ENCODE measurements at places on chromosomes 7 and 10.

- no peak for DNase-seq
Measured at GRCh38 chr7:36430186-36430585, 40.5 kb downstream of the ANLN start.

- no peak for DNase-seq
Measured at GRCh38 chr7:94591176-94591575, 64.8 kb downstream of the SGCE start.

- DNase-seq: no peak
Measured at GRCh38 chr10:35564341-35564968, 40.7 kb upstream of the GJD4 start.

DNA sequence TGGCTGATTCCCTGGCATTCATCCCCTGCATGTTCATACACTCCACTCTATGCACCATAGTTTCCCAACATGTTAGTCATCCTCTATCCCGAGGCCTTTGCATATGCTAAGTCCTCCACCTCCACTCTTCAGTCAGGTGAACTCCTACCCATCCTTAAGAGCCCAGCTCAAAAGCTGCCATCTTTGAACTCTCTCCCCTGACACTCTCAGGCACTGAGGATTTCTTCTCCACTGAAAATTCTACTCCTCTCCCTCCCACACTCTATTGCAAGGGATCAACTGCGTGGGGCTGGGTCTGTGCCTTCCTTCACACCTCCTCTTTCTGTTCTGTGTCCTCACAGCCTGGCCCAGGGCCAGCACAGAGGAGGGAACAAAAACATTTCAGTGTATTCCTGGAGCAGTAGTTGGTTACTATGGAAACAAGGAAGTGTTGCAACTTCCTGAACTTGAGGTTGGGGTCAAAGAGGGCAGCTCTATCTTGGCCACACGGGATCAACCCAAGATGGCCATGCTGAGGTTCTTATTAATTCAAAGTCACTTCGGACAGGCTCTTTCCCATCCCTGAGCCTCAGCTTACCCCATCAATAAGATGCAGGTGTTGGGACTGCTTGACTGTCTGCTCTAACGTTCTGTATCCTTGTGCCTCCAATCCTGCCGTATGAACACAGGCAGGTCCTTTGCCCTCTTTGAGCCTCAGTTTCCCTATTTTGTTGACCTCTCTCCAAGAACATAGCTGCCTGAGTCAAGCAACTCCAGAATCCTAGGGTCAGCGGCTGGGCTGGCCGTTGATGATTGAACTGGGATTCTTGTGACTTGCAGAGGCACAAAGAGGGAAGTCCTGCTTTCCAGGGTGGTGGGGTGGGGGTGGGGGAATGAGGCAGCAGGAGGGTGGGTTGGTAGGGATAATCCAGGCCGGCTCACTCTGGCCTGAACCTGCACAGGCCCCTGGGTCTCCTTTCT lies 15.5 kb downstream of the ZMIZ1 start:
- no peak for DNase-seq

- DNase-seq: no peak
Measured at GRCh38 chr7:151077705-151078232, 2.8 kb downstream of the FASTK start.

DNA sequence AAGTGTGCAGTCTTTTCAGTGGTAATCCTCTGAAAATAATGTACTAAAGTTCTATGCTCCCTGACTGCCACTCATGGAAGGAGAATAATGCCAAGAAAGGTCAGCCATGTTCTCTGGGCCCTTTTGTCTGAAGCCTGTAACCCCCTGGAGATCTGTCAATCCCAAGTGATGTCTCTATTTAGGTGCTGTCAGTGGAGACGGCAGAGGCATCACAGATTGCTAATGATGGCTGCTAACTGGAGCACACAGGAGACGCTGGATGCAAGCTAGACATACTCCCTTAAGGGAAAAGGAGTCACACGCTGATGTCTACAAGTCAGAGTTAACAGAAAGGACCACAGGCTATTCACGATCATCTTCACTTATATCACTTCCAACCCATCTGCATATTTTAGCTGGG lies 118.8 kb downstream of the RSU1 start:
- no peak for DNase-seq

- no peak for DNase-seq
Measured at GRCh38 chr10:120979435-120980278, 128.5 kb downstream of the WDR11 start.

GRCh38 chr7:49885593-49886285 lies 112.3 kb downstream of the VWC2 start:
- no peak for DNase-seq

- DNase-seq: no peak
Measured at GRCh38 chr10:5892007-5892406, 2.0 kb downstream of the FBH1 start.

- no peak for DNase-seq
Measured at GRCh38 chr7:89232-90019, 102.9 kb upstream of the FAM20C start.

GRCh38 chr7:126718419-126718818 lies 534.3 kb downstream of the GRM8 start:
- no peak for DNase-seq

DNA sequence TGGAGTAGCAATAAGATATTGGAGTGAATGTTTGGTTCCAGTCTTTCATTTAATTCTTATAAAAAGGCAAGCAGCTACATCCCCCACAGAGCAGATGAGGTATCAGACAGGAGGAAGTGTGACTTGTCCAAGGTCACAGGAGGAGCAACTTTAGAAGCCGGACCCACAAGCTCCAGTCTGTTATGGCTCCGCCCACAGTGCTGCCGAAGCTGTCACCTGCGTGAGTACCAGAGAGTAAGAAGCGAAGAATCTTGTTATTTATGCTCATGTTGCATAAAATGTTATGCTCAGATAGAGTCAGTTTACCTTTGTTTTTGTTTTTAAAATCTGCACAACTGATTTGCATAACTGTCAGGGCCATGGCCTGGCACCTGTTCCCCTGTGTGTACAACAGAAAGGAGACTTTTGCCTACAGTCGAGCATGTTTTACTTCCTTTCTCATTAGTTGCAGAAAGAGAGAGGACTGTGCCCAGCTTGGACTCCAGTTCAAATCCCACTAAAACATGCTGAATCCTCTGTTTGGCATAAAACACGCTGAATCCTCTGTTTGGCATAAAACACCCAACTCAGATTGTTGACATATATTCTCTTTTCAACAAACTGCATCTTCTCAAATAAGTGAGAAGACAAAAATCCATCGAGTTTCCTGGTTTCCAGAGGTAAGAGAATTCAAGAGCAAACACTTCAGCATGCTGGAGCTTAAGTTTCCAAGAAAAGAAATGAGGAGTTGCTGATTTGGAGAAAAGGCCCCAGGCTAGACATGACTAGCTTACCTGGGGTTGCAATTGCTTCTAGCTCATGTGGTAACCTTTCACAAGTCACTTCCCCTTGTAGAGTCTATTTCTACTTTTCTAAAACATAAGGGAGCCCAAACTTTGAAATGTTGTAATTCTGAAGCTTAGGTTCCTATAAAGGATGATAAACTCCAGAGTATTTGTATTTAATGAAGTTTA lies 409.8 kb upstream of the ZMIZ1 start:
- DNase-seq: no peak

DNA sequence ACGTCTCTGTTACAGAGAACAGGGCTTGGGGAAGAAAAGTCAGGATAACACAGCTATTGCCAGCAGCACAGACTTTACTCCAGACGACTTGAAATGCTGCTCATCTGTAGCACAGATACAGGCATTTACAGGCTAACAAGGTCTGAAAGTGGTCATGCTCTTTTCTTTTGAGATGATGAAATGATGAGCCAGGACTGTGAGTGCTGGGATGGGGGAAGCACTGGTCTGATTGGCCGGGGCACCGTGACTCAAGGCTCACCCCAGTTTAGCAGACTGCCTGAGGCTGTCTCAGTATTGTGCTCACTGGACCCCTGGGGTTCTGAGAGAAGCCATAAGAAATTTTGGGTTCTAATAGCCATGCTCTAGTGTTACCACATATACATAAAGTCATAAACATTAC lies 12.4 kb downstream of the SMKR1 start:
- DNase-seq: no peak

- DNase-seq: no peak
Measured at GRCh38 chr7:1461646-1462375, 2.5 kb upstream of the MICALL2 start.

DNA sequence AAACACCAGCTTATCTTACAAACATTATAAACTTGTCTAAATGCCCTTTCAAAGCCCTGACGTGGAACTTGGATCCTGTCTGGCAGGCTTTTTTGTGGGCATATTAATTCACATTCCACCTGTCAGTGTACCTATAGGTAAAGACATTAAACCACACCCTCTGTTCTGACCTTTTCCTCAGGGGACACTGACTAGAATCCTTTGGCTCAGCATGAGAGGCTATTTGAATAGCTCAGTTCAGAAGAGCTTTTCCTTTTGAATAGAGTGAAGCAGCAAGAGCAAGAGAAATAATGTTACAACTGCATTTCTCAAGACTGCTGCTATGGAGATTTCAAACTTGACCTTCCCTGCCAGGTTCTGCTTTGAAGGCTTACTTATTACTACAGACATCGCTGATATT lies 76.9 kb downstream of the CYP51A1 start:
- DNase-seq: no peak

DNA sequence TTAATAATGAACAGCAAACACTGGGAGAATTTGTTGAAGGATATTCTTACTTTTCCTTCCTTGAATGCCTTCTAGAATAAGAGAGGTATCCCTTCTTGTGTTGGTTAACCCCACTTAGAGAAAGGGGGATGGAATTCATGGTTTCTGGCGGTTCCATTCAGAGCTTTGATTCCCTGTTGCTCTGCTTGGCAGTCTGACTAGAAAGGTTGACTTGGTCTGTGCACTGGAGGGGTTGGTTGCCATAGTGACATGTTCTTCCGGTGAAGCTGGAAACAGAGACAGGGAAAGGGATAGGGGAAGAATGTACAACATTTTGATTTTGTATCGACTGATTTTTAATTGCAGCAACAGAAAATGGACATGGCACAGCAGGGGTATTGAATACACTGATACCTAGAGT lies 2.5 kb downstream of the TMEM178B start:
- no peak for DNase-seq

Data from activated CD8-positive, alpha-beta memory T cell treated with anti-CD3 and anti-CD28 coated beads for 4 hours (primary cell).